ENCODE measurements at places on chromosomes 12 and 14.

- no peak for DNase-seq
These were observed 85.8 kb downstream of the ATP23 start for GRCh38 chr12:58026897-58027891.

DNA sequence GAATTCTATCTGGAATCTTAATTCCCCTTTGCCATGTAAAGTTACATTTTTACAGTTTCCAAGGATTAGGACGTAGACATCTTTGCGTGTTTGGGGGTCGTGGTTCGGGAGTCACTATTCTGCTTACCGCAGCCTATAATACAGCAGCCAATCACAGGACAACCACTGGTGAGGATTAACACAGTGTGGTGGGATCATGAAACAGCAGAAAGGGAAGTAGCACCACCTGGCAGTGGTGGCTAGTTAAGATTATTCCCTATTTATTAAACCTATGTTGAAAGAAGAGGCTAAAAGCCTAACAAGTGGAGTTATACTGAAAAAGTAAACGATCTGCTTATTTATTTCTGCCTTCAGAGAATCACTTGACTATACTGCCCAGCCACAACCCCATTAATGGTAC, 71.7 kb downstream of the IPO8 start:
- no peak for DNase-seq

- DNase-seq: no peak
These were observed 220.6 kb upstream of the TMEM260 start for GRCh38 chr14:56358851-56359614.

- no peak for DNase-seq
These were observed 278.4 kb downstream of the AACS start for GRCh38 chr12:125343649-125344048.

GRCh38 chr14:70186900-70187451, 1.8 kb downstream of the SLC8A3 start:
- DNase-seq: no peak

DNA sequence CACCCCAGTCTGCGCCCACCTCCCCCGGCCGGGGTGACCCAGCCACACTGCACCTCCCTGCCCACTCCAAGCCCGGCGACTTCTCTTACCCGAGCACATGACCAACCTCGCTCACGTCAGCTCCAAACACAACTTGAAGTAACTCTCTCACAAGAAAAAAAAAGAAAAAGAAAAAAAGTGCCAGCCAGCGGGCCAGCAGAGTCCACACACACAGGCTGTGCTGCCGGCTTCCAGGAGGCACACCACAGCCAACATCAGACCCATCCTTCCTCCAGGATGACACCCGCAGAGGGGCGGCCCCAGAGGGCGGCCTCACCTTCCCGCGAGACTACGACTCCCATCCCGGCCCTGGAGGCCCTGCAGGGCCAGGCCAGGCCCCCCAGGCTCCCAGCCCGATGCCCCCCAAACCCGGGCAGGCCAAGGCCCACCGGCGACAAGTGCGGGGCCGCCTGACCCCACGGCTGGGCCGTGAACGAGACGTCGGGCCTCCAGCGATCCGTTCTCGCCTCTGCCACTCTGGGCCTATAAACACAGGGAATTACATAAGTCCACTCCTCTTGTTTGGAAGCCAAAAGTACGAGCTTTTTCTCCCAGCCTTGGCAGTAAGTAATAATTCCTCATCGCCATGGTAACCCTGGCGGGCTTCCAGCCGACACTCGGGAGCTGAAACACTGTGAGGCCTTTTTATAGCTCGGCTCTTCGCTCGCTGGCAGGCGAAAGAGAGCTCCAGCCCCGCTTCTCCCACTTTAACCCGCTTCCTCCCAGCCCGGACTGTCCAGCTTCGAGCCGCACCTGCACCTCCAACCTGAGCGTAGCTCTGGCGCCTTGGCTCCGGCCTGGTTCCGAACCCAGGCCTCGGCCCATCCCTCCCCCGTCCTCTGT, 49.1 kb downstream of the NCOR2 start:
- DNase-seq: no peak

- DNase-seq: no peak
These were observed 9.7 kb downstream of the CKB start for GRCh38 chr14:103512701-103513611.

- DNase-seq: no peak
These were observed 23.2 kb downstream of the UBE3B start for GRCh38 chr12:109500406-109501185.

DNA sequence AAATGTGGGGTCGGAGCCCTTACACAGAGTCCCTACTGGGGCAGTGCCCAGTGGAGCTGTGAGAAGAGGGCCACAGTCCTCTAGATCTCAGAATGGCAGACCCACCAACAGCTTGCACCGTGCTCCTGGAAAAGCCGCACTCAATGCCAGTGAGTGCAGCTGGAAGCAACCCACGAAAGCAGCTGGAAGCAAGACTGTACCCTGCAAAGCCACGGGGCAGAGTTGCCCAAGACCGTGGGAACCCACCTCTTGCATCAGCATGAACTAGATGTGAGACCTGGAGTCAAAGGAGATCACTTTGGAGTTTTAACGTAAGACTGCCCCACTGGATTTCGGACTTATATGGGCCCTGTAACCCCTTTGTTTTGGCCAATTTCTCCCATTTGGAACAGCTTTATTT, 12.3 kb downstream of the GTF2A1 start:
- DNase-seq: no peak

All from stimulated activated CD4-positive, alpha-beta T cell treated with anti-CD3 and anti-CD28 coated beads, Interleukin-12 subunit alpha, Interleukin-12 subunit beta, amount 100 ng/mL, for 24 hours (primary cell).